ENCODE measurements at places on chromosomes 1 and 21.

- no peak for DNase-seq
Measured at GRCh38 chr1:72227667-72228066, 54.7 kb downstream of the NEGR1 start.

DNA sequence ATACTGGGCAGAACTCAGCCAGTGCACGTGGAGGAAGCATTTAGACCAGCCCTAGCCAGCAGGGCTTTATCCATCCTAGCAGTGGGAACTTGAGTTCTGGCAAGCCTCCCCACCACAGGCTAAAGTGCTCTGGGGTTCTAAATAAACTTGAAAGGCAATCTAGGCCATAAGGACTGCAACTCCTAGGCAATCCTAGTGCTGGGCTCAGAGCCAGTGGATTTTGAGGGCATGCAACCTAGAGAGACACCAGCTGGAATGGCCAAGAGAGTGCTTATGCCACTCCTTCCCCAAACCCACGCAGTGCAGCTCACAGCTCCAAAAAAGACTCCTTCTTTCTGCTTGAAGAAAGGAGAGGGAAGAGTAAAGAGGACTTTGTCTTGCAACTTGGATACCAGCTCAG lies 70.5 kb upstream of the APOBEC4 start:
- no peak for DNase-seq

- DNase-seq, result no peak
Measured at GRCh38 chr1:34213956-34214355, 37.2 kb downstream of the C1orf94 start.

- DNase-seq, result no peak
Measured at GRCh38 chr1:150034336-150034735, 23.8 kb upstream of the OTUD7B start.

GRCh38 chr1:102886638-102887037 lies 221.7 kb downstream of the COL11A1 start:
- no peak for DNase-seq

DNA sequence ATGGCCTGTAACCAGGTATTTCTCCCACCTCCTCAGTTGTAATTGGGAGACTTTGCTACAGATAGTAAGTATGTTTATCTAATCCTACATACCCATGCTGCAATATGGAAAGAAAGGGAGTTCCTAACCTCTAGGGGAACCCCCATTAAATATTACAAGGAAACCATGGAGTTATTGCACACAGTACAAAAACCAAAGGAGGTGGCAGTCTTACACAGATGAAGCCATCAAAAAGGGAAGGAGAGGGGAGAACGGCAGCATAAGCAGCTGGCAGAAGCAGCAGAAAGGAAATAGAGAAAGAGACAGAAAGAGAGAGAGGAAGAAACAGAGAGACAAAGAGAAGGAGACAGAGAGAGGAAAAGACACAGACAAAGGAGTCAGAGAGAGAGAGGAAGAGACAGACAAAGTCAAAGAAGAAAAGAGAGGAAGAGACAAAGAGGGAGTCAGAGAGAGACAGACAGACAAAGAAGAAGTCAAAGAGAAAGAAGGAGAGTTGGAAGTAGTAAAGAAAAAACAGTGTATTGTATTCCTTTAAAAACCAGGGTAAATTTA lies 142.9 kb downstream of the FASLG start:
- no peak for DNase-seq

GRCh38 chr1:8525558-8526275 lies 207.8 kb downstream of the SLC45A1 start:
- peak; percentile 61 for DNase-seq

DNA sequence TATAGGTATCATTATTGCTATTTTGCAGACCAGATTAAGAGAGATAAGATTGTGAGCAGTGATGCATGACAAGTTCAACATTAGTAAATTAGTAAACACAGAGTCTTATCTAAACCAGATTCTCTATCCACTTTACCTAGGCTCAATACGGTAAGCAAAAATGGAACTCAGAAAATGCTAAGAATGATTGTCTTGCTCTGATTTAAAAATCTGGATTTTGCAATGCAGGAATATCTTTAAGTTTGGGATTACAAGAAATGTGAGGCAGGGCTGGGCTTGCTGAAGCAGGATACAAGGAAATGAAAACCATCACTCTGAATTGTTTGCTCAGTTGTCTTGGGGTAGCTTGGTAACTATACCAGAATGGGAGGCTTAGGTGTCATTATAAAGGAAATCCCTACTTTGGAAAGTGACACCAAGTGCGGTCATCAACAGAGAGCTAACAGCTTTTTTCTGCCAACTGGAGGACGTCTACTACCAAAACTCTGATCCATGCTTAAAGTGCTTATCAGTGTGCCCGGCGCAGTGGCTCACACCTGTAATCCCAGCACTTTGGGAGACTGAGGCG lies 332.7 kb upstream of the RUNX1 start:
- DNase-seq, result no peak

DNA sequence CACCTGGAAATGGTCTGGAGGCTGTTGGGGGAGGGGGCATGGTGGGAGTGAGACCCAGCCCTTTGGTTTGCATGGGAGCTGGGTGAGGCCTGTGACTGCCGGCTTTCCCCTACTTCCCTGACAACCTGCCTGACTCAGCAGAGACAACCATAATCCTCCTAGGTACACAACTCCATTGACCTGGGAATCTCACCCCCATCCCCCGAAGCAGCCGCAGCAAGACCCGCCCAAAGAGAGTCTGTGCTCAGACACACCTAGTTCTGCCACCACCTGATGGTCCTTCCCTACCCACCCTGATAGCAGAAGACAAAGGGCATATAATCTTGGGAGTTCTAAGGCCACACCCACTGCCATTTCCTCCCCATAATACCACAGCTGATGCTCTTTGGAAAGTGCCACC lies 168.6 kb downstream of the GIPC2 start:
- DNase-seq, result no peak

GRCh38 chr1:241533326-241534115 lies 1.3 kb downstream of the KMO start:
- DNase-seq, result no peak
